G401 (cell line): ENCODE measurements at places on chromosomes 4 and X.

GRCh38 chr4:13093170-13093569 is 391.0 kb downstream of the RAB28 start:
- DNase-seq: no peak

GRCh38 chrX:50471390-50471789 is 765 bp upstream of the DGKK start:
- DNase-seq: no peak

GRCh38 chr4:54393243-54393642 is 164.2 kb downstream of the PDGFRA start:
- DNase-seq: no peak

GRCh38 chr4:181690498-181690897 is 552.7 kb upstream of the TENM3 start:
- DNase-seq: no peak

DNA sequence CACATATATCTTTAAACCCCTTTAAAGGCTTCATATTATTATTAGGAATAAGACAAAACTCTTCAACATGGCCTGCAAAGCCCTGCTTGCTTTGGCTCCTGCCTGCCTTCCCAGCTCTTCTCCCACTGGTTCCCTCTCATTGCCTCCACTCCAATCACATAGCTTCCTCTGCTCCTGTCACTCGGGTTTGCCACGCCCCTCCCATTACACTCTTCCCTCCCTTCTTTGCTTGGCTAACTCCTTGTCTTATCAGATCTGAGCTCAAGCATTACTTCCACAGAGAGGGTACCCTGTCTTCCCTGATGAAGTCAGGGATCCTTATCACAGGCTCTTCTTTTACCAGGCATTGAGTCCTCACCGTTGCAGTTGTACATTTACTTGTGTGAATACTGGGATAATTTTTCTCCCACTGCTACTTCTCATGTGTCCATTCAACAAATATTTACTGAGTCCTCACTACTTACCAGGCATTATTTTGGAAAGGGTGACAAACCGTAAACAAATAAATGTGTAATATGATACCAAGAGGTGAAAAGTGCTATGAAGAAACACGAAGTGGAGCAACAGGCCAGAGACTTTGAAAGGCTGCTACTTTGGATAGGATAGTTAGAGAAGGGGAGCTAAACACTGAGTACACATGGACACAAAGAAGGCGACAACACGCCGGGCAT is 3.2 kb upstream of the VGLL1 start:
- no peak for DNase-seq

DNA sequence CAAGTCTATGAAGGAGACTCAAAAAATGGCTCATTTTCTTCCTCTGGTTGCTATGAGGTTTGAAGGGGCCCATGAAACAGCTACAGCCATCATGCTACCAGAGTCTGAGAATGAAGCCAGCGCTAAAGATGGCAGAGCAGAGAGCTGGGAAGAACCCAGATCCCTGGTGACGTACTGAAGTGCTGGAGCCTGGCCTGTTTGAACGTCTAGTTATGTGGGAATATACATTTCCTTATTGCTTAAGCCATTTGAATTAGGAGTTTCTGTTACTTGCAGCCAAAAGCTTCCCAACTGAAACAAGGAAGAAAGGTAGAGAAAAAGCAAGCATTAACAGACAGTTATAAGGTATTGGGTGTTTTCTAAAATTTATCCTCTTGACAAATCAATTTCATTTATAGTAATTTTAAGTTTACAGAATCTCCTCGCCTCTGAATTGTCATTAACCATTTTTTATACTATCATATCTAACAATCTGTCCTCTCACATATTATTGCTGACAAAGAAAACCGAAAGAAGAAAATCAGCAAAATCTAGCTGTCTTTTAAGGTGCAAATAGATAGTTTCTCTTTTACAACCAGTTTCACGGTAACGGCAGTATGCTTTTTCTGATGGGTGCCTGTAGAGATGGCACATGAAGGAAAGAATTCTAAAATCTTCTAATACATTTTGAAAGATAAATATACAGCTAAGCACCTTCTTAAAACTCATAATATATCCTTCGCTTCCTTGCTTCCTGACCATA is 8.9 kb upstream of the COQ2 start:
- no peak for DNase-seq

- DNase-seq: no peak
Measured at GRCh38 chr4:126486377-126486776, 1146.4 kb upstream of the INTU start.

DNA sequence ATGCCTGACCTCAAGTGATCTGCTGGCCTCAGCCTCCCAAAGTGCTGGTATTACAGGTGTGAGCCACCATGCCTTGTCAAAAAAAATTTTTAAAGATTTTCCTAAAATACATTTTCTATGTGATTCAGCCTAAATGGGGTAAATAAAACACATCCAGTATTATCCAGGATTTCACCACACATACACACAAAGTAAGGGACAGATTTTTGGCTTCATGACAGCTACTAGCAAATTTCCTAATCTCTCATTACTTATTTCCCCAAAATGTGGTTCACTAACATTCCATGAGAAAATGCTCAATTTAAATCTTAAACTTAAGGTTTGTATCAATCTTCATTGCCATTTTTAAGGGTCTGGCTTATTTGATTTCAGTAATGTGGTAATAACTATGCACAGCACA is 348.5 kb upstream of the INTU start:
- DNase-seq: no peak

GRCh38 chr4:152148057-152148456 is 387.2 kb upstream of the GATB start:
- DNase-seq: peak; percentile 23

DNA sequence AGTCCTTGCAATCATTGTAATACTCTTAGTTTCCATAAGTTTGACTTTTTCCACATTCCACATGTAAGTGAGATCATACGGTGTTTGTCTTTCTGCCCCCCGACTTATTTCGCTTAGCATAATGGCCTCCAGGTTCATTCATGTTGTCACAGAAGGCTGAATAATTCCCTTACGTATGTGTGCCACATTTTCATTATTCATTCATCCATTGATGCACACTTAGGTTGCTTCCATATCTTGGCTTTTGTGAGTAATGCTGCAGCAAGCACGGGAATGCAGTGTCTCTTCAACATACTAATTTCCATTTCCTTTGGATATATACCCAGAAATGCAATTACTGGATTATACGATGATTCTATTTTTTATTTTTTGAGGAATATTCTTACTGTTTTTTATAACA is 22.0 kb upstream of the VEGFC start:
- DNase-seq: no peak

- DNase-seq: no peak
Measured at GRCh38 chr4:168538632-168539031, 41.8 kb downstream of the PALLD start.

DNA sequence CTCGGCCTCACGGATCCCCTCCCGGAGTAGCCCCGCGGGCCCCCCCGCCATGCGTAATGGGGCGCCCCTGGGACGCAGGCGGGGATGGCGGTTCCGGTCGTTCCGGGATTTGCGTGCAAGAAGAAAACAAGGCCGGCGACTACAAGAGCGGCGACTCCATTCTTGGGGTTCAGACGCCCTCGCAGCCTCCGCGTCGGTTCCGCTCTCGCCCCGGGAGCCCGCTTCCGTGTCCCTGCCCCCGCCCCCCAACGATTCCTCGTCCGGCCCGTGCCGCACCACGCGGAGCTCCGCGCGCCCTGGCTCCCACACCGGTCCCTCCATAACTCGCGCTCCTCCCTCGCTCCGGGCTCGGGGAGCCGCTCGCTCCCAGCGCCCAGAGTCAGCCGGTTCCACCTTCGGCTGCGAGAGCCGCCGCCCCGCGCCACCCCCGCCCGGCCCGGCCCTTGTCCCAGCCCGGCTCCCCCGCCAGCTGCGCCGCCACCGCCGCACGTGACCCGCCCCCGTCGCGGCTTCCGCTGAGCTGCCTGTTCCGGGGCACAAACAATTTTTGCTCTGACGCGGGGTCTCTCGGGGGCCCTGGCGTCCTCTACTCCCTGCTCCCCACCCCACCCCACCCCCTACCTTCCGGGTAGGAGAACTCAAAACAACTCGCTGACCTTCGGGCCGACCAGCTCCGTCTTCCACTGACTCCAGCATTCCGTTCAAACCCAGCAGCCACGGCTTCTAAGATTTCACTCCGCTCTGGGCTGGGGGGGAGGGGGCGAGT is 78.8 kb upstream of the BCOR start:
- peak; percentile 18 for DNase-seq

DNA sequence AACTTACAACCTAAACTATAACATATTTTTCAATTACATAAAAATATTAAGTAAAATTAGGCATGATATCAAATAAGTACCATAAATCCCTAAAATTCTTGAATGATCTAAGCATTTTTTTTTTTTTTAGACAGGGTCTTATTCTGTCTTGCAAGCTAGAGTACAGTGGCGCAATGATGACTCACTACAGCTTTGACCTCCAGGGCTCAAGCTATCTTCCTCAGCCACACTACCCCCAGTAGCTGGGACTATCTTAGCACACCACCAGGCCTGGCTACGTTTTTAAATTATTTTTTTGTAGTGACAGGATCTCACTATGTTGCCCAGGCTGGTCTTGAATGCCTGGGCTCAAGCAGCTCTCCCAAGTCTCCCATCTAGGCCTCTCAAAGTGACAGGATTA is 1042.3 kb downstream of the FSTL5 start:
- DNase-seq: no peak

DNA sequence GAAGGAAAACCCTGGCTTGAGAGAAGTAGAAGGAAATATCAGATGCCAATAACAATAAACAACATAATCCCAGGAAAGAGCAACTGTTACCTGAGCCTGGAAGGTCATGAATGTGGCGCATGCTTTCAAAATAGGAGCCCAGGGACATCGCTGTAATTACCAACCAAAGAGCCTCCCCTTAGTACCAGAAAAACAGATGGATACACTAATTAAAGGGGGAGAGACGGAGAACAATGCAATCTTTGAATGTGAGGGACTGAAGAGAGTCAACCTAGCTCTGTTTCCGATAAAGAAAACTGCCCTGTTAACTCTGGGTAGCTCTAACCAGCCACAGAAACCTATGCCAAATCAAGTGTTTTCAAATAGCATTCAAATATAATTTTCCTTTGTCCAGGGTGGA is 161.4 kb downstream of the ENOX2 start:
- DNase-seq: no peak

GRCh38 chrX:132257116-132257515 is 37.9 kb upstream of the RAP2C start:
- no peak for DNase-seq

GRCh38 chr4:52202931-52203330 is 151.8 kb downstream of the SPATA18 start:
- DNase-seq: no peak

GRCh38 chr4:18366892-18367291 is 345.3 kb upstream of the LCORL start:
- DNase-seq: peak; percentile 9

GRCh38 chr4:108244606-108245005 is 75.9 kb upstream of the LEF1 start:
- DNase-seq: no peak

- no peak for DNase-seq
Measured at GRCh38 chr4:145716200-145716599, 36.3 kb downstream of the C4orf51 start.

GRCh38 chrX:51878056-51878455 is 15.4 kb upstream of the MAGED1 start:
- no peak for DNase-seq
